Stimulated activated CD4-positive, alpha-beta T cell treated with anti-CD3 and anti-CD28 coated beads, Interleukin-1b, Interleukin-23, amount 100 ng/mL, for 1 hour (primary cell): ENCODE measurements at places on chromosomes 3 and 15.

- no peak for DNase-seq
These were observed 155.3 kb upstream of the MRPL3 start for GRCh38 chr3:131658115-131658514.

- DNase-seq: no peak
These were observed 32.0 kb upstream of the BOC start for GRCh38 chr3:113179235-113179824.

GRCh38 chr3:30679045-30679444, 72.6 kb downstream of the TGFBR2 start:
- DNase-seq: no peak

DNA sequence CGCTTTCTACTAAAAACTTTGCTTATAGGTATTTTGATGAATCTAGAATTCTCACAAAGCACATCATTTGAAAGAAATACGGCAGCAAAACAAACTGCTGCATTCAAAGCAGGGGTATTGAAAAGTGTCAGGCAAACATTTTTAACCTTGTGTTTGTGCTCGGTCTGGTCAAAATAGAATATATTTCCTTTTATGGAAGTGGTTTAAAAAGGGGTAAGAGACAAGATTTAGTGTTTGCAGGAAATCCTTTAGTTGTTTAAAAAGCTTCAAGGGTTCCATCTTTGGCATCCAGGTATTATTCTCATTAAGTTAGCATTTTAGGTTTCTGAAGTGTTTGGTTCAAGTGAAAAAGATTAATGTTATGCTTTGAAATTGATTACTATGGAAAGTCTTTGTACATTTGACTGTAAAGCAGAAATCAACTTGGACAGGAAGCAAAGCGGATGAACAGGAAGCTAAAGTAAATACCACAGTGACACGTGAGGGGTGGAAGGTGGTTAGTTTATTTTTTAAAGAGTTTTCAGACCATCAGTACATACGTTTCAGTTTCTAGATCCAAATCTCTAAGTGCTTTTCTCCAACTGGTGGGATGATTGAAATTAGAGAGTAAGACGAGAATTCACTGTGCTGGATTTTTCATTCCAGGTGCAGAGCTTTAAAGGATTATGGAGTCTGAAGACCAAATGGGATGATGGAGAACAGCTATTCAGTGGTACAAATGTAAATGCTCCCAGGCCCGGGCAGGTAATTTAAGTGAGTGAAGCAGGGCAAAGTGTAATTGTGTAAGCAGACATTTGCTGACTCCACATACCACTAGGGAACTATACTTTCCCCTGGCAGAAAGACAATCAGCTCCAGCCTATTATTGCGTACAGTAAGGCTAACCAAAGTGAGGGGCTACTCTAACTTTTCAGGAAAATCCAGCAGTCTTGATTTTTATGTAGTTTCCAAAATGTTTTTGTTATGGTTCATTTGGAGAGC, 341.8 kb upstream of the TBL1XR1 start:
- no peak for DNase-seq

- DNase-seq: no peak
These were observed 5.6 kb upstream of the MFGE8 start for GRCh38 chr15:88918738-88919137.

- DNase-seq: no peak
These were observed 240.9 kb downstream of the VPS13C start for GRCh38 chr15:61819386-61819785.
